Left lung (tissue), 14 donors: ENCODE measurements at places on chromosomes 2 and 18.
A peak's percentile ranks its signal among the peaks of the same experiment; 100 is the strongest.

DNA sequence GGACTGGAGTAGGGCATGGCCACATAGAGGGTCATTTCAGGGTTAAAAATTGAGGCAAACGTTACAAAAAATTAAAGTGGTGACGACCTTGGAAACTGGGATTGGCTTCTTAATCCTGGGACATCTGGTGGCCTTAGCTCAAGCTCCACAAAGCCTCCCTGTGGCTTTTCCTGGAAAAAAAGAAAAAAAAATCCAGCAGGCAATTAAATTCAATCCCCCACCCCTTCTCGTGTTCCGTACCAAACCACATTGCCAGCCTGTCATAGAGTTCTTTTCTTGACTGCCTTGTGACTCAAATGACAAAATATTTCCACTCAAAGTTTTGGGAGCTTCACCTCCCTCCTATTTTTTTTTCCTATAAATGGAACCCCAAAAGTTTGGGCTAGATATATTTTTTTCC, 195.6 kb downstream of the HRH4 start:
- no peak for DNase-seq

DNA sequence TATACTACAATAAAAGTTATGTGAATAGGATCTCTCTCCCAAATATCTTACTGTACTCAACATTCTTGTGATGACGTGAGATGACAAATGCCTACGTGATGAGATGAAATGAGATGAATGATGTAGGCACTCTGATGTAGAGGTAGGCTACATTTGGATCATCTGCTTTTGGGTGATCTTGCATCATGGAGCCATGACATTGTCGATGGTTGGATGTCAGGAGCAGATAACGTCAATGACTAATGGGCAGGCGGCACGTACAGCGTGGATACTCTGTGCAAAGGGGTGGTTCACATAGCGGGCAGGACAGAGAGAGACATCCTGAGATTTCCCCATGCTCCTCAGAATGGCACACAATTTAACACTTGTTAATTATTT, 40.8 kb upstream of the PPP1R1C start:
- DNase-seq, result no peak

GRCh38 chr2:98463081-98463481, 18.4 kb downstream of the INPP4A start:
- no peak for DNase-seq

- peak; percentile 72 for DNase-seq
Observed at GRCh38 chr2:224401641-224402342, at the start of gene FAM124B. Gene FAM124B (minus strand): TSS chr2:224402107. CDS start chr2:224401768, 339 bp downstream.
